ENCODE measurements at places on chromosomes 13 and 19.
A peak's percentile ranks its signal among the peaks of the same experiment; 100 is the strongest.

DNA sequence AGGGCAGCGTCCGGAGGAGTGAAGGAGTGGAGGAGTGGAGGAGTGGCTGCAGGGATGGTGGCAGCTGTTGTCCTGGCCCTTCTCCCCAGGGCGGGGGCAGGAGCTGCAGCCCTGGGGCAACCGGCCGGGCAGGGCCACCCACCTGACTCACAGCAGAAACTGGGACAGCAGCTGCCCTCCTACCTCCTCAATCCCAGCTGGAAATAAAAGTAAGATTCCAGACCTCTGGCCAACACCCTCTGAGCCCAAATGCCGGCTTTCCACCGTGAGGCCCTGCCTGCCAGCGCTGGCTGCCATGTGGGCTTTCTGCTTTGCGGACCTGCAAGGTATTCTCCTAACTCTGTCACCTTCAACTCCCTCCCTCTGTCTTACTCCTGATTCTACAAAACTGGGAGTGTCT lies 3.3 kb upstream of the CLPP start:
- no peak for DNase-seq

DNA sequence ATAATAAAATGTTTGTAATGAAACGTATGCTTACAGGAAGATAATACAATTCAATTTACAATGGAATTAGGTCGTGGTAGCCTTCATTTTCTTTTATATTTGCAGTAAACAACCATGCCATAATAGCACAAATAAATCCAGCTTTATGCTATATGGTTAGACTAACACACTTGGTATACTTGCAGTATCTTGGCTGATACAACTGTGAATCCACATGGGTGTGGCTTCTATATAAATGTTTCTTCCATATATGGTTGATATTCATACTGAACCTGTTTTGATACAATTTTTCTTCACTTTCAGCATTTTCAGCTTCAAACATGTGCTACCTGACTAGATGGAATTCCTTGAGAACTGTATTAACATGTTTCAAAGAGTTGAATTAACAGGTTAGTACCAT lies 20.4 kb upstream of the SPRY2 start:
- DNase-seq = no peak

GRCh38 chr13:46726347-46726746 lies 70.6 kb downstream of the ESD start:
- DNase-seq = peak; percentile 55

GRCh38 chr19:4115050-4115817 lies 8.7 kb downstream of the MAP2K2 start:
- peak; percentile 59 for DNase-seq

- no peak for DNase-seq
Measured at GRCh38 chr13:107649079-107649478, 566.3 kb downstream of the LIG4 start.

GRCh38 chr19:40908976-40909375 lies 26.9 kb upstream of the CYP2A7 start:
- DNase-seq = peak; percentile 78

GRCh38 chr13:48436661-48437288 lies 23.9 kb upstream of the LPAR6 start:
- DNase-seq = no peak

DNA sequence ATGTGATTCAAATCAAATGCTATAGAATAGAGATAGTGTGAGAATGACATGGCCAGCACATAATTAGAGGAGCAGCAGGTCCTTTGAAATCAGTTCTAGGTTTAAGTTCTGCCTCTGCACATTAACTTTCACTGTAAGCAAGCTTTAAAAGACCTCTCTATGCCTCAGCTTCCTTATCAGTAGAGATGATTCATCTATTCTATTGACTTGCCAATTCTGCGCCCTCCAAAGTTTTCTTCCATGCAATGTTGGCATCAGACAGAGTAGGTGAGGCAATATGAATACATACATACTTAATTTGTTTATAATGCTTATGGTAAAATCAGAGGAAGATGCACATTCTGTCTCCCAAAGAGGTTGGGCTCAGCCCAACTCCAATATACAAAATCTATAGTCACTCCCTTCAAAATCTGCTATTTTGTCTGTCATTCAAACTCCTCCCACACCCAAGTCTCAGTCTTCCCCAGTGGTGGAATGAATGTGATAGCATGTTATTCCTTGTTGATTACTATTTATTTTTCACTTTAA lies 525.5 kb downstream of the RFC3 start:
- DNase-seq = no peak

GRCh38 chr13:30388406-30389283 lies 33.6 kb upstream of the UBE2L5 start:
- no peak for DNase-seq

GRCh38 chr19:44884566-44884965 lies 6.5 kb upstream of the TOMM40 start:
- no peak for DNase-seq

GRCh38 chr13:30776661-30777060 lies 41.3 kb downstream of the ALOX5AP start:
- DNase-seq = no peak

GRCh38 chr19:41785653-41786052 lies 10.7 kb upstream of the CEACAM3 start:
- peak; percentile 43 for DNase-seq

- DNase-seq = no peak
Measured at GRCh38 chr13:31204592-31204991, 4.8 kb downstream of the B3GLCT start.

DNA sequence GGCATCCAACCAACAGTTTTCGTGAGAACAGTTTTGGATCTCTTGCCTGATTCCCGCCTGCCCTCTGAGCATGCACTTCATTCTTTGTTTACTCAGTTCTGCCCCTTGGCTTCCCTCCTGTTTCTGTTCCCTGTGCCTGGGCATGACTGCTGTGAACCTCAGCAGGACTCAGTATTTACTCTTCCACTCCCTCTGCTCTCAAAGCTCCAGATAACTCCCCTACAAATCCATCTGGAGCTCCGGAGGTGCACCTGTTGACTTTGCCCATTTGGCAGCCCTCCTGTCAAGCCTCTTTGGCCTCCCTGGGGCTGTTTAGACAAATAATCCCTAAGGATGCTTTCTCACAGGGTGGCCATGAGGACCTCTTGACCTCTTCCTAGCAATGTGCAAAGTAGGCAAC lies 34.2 kb upstream of the ARGLU1 start:
- DNase-seq = no peak

DNA sequence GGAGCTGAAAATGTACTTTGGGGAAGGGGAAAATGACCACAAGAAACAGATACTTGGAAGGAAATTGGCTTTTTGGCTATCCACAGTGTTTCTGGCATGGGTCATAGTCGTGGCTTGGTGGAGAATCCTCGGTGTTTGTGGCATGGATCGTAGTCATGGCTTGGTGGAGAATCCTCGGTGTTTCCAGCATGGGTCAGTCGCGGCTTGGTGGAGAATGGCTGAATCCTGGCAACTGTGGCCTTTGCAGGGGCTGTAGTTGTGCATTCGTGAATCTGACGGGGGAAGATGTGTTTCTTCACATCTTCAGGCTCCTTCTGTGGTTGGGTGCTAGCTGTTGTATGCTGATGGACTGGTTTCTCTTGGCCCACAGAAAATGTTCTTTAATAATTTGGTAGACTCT lies 61.7 kb upstream of the MCF2L start:
- no peak for DNase-seq

DNA sequence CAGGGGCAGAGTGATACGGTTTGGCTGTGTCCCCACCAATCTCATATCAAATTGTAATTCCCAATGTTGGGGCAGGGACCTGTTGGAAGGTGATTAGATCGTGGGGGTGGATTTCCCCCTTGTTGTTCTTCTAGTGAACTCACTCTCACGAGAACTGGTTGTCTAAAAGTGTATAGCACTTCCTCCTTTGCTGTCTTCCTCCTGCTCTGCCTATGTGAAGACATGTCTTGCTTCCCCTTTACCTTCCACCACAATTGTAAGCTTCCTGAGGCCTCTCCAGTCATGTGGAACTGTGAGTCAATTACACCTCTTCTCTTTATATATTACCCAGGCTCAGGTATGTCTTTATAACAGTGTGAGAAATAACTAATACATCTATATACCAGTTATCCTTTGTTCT lies 706.4 kb upstream of the KLHL1 start:
- DNase-seq = no peak

GRCh38 chr13:108425056-108425455 lies 155.5 kb downstream of the TNFSF13B start:
- no peak for DNase-seq

DNA sequence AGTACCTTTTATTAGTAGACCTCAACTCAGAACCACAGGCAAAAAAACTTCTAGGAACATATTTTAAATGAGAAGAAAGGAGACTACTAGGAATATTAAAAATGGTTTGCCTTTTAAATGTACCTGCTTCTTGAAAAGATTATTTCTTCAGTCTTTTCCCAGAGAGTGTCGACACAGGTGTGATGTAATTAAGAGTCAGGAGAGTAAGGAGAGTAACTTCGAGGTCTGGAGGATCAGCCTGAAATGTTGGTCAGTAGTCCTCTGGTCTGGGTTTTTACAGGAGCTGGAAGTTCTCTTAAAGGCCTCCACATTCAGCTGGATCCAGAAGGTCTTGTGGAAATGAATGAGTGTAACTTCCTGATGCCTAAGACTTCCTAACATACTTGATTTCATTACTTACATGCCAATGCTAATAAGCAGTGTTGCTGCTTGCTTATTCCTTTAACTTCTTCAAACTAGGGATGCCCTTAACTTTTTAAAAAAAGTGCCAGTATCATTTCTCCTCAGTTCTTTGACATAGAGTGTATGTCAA lies at the start of gene KCTD4:
Gene KCTD4, minus strand, starts transcription at position 345 of the 532 bp plus-strand sequence. CDS start 6,478 bp downstream, outside the sequence.
- DNase-seq = no peak

GRCh38 chr19:31329819-31330218 lies 19.4 kb downstream of the TSHZ3 start:
- DNase-seq = no peak

DNA sequence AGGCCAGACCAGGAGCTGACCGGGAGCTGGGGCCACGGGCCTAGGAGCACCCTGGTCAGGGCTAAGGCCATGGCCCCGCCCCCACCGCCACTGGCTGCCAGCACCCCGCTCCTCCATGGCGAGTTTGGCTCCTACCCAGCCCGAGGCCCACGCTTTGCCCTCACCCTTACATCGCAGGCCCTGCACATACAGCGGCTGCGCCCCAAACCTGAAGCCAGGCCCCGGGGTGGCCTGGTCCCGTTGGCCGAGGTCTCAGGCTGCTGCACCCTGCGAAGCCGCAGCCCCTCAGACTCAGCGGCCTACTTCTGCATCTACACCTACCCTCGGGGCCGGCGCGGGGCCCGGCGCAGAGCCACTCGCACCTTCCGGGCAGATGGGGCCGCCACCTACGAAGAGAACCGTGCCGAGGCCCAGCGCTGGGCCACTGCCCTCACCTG lies 6.6 kb downstream of the SPHK2 start:
- DNase-seq = no peak

DNA sequence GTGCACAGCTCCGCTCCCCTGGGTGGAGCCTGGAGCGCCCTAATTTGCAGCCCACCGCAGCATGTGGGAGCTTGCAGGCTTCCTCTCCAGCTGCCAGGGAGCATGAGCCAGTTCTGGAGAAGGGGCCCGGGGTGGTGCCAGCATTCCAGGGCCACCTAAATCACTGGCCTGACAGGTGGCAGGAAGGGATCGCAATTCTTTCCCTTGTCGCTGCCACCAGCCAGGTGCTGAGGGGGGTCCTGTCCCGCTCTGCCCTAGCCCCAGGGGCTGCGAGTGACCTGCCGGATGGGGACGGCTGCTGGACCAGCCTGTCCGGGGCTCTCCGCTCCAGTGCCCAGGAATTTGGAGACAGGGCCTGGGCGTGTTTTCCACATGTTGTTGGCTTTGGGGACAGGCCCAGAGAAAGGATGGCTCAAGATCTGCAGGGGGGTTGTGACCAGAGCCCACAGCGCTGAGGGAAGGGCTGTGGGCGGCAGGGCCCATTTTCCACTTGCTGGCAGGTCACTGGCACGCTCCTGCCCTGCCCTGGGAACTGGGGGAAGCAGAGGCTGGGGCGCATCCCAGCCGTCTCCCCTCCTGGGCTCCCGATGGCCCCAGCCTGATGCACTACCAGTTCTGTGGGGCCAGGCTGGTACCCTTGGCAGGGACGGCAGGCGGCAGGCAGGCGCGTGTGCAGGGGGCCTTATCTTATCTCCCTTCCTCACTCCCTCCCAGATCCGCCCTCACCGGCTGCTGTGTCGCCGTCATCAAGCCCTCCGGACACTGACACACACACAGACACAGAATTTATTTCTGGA lies 9.5 kb downstream of the NDUFA11 start:
- DNase-seq = peak; percentile 2

- DNase-seq = peak; percentile 89
Measured at GRCh38 chr19:53553865-53554791, 16.2 kb downstream of the ZNF331 start.

DNA sequence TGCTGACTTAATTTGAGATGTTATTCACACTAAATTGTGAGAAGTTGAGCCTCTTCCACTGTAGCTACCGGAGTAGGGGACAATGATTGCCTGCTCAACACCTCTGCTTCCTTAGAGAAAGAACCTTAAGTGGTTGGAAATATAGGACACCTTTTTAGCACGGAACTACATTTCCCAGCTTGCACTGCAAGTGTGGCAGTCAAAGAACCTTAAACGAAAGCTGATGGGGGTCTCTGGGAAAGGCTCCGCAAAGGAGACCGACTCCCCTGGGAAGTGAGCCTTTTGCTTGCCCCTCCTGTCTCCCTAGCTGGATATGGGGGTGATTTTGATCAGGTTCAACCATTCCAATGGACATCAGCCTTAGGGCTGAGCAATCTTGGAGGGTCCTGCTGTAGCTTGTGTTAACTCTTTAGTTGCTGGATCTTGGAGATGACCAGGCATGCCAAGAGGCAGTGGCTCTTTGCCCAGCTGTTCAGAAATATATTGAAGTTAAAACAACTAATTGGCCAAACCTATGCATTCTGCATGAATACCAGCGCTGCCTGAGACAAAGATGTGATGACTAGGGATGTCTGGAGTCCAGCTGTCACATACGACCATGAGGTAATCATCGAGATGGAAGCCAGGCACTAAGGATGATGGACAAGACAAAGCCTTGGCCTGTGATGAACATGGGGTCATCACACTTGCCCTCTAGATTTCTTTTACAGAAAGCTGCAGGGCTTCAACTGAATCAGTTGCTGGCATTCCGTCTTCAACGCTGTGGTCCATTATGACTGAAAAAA lies 286.5 kb downstream of the FOXO1 start:
- no peak for DNase-seq

DNA sequence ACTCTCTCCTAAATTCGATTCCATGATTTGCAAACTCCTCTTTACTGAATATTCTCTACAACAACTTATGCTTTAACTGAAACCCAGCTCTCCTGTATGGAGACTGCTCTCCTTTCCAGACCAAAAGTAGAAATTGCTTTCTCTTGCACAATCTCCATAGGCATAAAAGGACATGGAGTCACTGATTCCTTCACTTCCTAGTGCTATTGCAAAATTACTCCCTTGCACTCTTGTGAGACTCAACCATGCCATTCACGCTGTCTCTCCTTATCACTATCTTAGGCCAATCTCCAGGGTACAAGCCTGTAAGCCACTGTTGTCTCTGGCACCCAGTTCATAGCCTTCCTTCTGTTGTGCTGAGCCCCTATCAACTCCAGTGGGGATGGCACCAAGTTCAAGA lies 30.6 kb downstream of the SERPINE3 start:
- no peak for DNase-seq

GRCh38 chr13:84672616-84673015 lies 790.3 kb upstream of the SLITRK1 start:
- DNase-seq = no peak

- no peak for DNase-seq
Measured at GRCh38 chr19:2547721-2548120, 71.8 kb downstream of the GADD45B start.

All from natural killer cell (primary cell).